Cardiac atrium fibroblast (primary cell): ENCODE measurements at places on chromosomes 2 and 18. TPM values are rescaled to one million over a fixed set of nuclear protein-coding genes. Genes with fewer than 3 reads are reported as not detected.

The ADAM17 gene
- 23.6 and 29.3 TPM in 2 replicates for total RNA-seq

The NMUR1 gene
- not detected in 2 replicates for total RNA-seq

The APCDD1 gene
- 9.2 and 26.7 TPM in 2 replicates for total RNA-seq

The SCLY gene
- total RNA-seq, result 9.9 and 14.6 TPM in 2 replicates

The DSG4 gene
- not detected in 2 replicates for total RNA-seq

The SMARCAL1 gene
- total RNA-seq, result 13.0 and 16.5 TPM in 2 replicates

The RGPD3 gene
- 0.32 and 0.90 TPM in 2 replicates for total RNA-seq

The CEP192 gene
- 8.3 and 28.9 TPM in 2 replicates for total RNA-seq
